ENCODE measurements at places on chromosomes 7 and 10.

DNA sequence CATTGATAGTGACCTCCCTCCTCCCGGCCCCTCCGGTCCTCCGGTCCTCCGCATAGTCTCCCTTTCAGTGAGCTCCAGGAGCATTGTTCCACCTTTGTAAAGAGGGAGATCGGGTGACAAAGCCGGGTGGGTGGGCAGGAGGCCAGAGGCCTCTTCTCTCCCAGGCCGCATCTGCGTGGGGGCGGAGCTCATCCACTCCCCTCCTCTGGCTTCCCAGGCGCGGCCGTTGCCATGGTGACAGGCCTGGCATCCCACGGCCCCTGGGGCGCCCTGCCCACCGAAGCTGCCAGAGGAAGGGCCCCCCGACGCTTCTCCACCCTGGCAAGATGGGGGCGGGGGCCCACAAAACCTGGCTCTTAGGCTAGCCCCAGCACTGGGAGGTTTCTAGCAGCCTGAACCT lies 4.4 kb upstream of the FZD9 start:
- no peak for DNase-seq

DNA sequence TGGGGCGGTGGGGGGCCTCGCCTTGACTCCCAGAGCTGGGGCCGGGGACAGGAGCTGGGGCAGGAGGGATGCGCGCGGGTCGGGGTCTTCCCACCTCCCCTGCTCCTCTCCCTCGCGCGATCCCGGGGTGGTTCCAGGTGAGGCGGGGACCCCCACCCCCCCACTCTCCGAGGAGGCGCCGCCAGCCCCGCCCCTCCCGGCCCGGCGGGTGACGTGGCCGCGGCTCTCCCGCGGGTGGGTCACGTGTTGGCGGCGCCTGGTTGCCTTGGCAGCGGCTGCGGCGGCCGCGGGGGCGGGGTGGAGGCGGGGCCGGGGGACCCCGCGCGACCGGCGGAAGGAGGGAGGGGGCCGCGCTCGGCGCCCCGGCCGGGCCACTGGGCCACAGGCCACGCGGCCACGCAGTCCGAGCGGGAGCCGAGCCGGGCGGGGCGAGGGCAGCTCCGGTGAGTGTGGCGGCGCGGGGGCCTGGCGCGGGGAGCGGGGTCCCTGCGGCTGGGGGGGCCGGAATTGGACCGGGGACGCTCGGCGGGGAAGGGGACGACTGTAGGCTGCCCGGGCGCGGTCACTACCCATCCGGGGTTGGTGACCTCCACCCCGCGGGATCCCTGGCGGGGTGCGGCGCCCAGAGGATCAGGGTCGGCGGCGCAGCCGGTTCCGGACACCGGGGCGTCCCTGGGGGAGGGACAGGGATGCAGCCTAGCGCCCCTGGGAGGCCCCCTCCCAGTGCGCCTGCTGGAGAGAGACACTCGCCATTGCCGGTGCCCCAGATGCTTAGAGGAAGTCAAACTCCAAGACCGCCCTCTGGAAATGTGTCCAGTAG lies at the start of gene ORAI2:
TSS of gene ORAI2 (plus strand) at position 357 of the 820 bp plus-strand sequence. CDS start 5,382 bp downstream, outside the sequence.
- DNase-seq = no peak

GRCh38 chr10:119283818-119284217 lies 76.4 kb downstream of the GRK5 start:
- DNase-seq = no peak

GRCh38 chr10:47207281-47207615 lies 92.7 kb upstream of the GDF10 start:
- DNase-seq = no peak

GRCh38 chr7:22566176-22566575 lies 66.2 kb upstream of the STEAP1B start:
- no peak for DNase-seq

- DNase-seq = no peak
Observed at GRCh38 chr10:126685756-126686155, 15.3 kb upstream of the C10orf90 start.

DNA sequence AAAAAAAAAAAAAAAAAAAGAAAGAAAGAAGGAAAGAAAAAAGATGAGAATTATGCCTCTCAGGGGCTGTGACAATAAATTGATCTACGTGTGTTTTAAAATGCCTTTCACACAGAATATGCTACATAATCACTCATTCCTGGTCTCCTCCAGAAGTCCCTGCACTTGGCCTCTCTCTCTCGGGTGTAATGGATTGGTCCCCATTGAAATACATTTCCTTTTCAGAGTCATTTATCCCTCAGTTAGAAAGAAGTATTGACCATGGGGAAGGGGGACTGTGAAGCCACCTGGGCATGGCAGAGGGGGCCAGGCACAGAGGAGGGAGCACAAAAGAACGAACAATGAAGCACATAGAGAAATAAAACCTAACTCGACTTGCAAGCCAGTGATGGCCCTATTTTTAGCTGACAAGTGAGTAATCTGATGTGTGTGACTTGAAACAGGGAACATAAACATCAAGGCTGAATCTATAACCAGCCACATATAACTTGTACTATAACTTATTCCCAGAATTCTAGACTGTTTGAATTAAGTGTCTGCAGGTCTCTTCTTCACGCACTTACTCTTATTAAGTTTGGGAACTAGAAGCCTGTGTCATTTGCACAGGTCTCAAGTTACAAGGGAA lies 490.8 kb downstream of the KCNMA1 start:
- no peak for DNase-seq

GRCh38 chr7:16564909-16565426 lies 38.3 kb downstream of the LRRC72 start:
- DNase-seq = peak; percentile 52

DNA sequence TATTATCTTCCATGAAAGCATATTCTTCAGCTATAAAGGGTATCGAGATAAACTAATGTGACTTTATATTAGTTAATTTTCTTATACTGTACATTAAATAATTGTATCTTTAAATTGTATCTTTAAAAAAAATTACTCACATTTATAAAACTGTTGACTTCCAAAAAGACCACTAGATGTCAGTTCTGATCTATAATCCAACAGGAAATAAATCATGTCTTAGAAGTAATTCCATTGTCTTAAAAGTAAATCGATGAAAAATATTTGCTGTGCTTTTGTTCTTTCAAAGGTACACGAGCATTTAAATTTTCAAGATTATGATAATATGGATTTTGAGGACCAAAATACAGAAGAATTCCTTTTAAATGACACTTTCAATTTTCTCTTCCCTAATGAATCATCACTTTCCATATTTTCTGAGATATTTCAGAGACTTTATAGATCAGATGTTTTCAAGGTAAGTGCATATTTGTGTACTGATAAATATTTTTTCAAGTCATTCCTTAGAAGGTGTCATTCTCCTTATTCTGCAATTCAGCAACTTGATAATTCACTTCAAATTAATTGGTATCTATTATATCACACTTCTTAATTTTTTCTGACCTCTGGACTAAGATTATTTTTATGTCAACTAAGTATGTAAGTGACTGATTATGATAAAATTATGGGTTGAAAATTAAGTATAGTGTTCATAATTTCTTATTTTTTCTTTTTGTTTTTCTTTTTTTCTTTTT lies 138.5 kb downstream of the CPED1 start:
- DNase-seq = no peak

DNA sequence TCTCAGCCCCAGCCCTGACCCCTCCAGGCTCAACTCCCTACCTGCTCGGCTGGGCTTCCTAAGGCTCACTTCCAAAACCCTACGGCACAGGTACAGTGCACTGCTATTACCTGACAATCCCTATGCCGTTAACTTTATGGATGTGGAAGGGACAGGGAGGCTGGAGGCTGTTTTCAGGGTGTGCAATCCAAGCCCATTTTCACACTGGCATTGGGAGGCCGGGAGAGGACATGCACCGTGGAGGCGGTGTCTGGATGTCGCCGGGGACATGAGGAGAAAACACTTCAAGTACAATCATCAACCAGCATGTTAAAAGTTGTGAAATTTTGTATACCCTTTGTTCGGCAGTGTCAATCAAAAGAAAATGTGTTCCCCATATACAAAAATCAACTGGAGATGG lies 80.1 kb downstream of the MAD1L1 start:
- no peak for DNase-seq

DNA sequence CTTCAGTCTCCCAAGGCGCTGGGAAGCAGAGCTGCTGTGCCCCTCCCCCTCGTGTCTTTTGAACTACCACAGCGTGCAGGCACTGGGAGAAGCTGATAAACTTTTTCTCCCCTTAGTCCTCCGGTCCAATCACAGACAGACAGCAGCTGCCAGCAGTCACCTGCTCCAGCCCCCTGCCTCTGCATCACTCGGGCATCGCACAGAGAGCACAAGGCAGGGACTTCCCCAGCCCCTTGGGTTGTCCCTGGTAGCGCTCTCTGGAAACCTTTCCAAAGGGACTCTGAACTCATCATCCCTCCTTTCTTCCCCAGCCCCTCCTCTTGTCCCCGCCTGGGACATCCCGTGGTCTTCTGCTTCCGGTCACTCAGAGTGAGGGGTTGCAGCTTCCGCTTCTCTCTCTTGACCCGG lies 1.4 kb upstream of the NEUROG3 start:
- no peak for DNase-seq

- DNase-seq = no peak
Observed at GRCh38 chr10:91879515-91880170, 29.6 kb downstream of the FGFBP3 start.

DNA sequence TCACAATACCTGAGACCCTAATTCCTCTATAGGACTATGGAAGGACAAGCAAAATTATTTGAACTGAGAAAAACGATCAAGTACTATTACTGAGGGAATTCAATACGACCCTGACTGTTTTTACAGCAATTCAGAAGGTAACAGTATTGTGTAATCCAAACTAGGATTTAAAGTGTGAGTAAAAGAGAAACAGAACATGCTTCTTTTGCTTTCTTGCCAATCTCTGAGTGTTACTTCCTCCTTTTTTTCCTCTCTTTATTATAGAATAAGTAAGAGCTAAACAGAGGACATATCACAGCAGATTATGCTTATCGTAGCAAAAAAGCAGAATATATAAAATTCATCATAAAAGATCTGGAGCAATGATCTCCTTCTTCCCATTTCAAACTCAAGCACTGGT lies 292.1 kb downstream of the THSD7A start:
- no peak for DNase-seq

GRCh38 chr10:2525781-2526180 lies 541.6 kb upstream of the PFKP start:
- no peak for DNase-seq

- DNase-seq = no peak
Observed at GRCh38 chr7:16747102-16747501, 6.5 kb upstream of the TSPAN13 start.

- no peak for DNase-seq
Observed at GRCh38 chr10:74500816-74501215, 325.6 kb upstream of the KAT6B start.

DNA sequence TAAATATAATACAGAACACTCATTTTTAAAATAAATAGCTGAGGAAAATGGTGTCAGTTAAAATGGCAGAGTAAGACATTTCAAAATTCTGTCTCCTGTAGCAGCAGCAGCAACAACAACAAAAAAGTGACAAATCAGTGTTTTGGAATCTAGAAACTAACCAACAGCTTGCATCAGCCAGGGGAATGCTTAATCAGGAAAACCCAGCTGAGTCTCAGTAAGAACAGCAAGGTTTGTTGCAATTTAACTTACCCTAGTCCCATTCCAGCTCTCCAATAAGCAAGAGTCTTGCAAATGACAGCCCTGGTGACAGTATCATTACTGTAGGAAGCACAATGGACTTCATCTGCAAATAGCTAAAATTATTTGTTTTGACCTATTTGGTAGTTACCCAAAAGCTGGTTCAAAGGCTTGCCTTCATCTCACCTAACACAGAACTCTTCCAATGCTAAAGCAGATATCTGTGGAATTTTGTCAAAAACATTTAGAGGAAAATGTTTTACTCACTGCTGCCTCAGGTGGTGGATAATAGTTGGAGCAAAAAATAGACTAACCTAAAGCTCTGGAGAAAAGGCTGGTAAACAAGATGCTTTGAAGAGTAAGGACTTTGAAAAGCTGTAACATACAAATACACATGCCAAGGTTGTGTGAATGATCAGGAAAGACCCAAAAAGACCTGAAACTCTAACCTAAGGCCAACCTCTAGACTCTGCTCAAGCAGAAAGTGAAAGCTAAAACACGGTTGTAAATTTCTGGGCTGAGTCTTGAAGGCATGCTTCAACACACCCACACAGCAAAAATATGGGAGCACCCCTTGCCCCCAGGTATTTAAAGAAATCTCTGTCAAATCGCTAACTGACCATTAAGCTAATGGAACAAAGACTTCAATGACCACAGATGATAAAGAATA lies 9.9 kb upstream of the ARHGAP22 start:
- no peak for DNase-seq

- no peak for DNase-seq
Observed at GRCh38 chr10:683448-684071, 5.9 kb downstream of the DIP2C start.

DNA sequence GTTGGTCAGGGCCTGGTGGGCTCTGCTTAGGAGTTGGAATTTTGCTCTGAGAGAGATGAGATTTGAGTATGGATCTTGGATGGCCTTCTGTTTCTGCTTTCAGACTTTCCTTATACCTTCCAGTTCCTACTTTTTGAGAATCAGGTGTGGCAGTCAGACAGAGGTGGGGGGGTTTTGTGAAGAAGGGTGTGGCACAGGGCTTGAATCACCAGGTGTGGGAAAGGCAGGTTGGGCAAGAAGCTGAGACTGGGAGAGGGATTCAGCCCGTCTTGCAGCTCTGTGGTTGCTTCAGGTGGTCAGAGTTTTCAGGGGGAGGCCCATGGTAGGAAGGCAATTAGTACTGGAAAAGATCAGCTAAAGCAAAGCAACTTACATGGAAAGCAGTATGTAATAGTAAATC lies 340.2 kb downstream of the LRMDA start:
- DNase-seq = no peak

- DNase-seq = no peak
Observed at GRCh38 chr10:88033385-88033784, 170.0 kb downstream of the PTEN start.

DNA sequence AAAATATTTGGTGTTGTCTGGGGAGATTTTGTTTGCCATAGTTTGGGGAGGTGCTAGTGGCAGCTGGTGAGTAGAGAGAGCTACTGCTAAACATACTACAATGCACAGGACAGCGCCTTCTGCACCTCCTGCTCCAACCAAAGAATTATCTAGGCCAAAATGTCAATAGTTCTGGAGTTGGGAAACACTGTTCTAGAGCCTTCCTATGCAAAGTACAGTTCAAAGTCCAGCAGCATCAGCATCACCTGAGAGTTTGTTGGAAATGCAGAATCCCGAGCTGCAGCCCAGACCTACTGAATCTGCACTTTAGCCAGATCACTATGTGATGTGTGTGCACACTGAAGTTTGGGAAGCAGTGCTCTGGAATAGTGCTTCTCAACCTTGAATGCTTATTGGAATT lies 290.7 kb downstream of the TCF7L2 start:
- no peak for DNase-seq

DNA sequence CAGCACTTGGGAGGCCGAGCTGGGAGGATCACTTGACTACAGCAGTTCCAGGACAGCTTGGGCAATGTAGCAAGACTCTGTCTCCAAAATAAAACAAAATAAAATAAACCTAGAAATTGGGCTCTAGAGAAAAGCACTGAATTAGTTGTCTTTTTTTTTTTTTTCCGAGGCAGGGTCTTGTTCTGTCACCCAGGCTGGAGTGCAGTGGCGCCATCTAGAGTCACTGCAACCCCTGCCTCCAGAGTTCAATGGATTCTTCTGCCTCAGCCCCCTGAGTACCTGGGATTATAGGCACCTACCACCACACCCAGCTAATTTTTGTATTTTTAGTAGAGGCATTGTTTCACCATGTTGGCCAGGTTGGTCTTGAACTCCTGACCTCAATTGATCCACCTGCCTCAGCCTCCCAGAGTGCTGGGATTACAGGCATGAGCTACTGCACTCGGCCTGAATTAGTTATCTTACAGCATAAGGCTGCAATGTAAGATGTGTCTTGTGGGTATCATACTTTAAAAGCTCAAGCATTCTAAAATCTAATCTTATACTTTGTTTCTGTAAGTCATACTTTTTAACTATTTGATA lies 12.8 kb downstream of the MEIG1 start:
- no peak for DNase-seq

GRCh38 chr10:4543938-4544533 lies 282.0 kb upstream of the AKR1E2 start:
- no peak for DNase-seq
